ENCODE measurements at places on chromosomes 3 and 15. TPM values are rescaled to one million over a fixed set of nuclear protein-coding genes. Genes with fewer than 3 reads are reported as not detected.

DNA sequence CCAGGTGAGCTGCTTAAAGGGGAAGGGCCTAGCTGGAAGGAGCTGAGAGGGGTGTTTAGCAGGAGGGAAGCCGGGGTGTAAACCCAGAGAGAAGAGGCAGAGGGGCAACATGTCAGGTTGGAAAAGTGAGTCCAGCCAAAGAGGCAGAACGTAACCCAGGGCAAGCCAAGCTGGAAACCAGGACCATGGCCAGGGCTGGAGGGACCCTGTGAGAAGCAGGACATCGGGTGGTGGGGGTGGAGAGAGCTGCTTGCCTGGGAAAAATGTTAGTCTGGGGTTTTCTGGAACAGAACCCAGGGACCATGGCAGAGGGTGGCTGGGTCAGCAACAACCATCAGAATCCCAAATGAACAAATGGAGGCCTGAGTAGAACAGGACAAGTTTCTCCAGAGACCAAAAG, 32.6 kb downstream of the SEMA5B start:
- DNase-seq = no peak

- peak; percentile 51 for DNase-seq
Observed at GRCh38 chr3:51371943-51372557, 13.0 kb upstream of the MANF start.

- DNase-seq = no peak
Observed at GRCh38 chr3:166809520-166809919, 570.6 kb downstream of the ZBBX start.

DNA sequence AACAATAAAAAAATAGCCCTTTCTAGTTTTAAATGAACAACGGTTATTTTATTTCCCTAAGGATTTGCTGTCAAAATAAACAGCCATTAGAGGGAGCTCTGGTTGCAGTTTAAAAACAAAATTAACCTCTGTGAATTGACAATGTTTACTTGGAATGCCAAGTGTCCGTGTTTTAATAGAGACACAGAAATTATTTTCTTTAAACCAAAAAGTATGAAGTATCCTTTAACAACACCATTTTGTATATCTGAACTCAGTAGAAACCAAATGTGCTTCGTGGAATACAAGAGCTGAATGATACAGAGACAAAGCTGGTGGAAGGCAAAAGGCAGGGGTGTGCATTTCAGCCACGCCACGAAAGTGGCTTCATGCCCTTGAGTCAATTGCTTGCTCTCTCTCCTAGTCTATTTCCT, 74.4 kb downstream of the MOBP start:
- no peak for DNase-seq

DNA sequence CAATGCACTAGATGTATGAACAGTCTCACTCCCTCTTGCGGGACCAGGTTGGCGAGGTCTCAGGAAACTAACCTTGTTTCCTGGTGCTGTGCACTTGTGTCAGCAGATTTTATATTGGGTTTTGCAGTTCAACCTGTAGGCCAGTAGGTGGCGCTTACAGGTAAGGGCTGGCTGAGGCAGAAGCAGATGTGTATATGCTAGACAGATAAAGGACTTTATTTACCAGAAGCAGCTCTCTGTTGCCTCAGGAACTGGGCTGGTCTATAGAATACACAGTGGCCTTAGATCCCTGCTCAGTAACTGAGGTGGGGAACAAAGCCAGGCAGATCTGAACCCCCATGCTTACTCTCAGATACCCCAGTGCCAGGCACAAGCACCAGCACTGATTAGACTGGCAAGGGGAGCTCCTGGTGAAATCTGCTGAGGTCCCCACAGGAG, 296.8 kb downstream of the DOCK3 start:
- no peak for DNase-seq

DNA sequence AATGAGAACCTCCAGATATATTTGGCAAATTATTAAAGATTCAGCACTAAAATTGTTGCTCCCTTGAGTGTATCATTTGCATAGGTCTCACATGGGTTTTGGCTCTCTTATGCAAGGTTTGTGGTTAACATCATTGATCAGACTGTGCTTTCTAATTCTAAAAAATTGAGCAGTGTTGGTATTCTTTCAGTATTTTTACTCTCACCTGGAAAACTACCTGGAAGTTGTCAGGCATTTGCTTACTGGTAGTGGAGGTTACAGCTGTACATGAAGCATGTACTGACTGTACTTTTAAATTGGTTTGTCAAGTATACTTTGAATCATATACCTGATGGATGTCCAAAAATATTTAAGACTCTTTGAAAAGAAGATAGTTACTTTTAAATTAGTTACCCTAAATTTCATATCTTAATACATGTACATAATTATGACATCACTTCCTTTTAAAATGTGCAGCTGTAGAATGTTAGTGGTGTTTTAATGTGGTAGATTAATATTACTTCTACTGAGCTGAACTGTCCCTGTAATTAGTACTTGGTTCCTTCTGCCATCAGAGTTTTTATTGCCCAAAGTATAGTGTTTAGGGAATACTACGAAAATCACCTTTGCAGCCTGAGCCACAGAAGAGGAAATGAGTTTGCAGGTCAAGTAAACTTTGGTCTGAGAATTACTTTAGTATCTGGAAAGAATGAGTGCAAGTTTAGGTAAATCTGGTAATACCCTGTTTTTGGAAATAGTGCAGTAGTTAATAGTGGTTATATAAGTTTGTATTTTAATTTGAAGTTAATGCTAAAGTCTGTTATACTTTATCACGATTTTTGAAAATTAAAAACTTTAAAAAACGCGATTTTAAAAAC, 2.8 kb downstream of the CHD2 start:
- no peak for DNase-seq

DNA sequence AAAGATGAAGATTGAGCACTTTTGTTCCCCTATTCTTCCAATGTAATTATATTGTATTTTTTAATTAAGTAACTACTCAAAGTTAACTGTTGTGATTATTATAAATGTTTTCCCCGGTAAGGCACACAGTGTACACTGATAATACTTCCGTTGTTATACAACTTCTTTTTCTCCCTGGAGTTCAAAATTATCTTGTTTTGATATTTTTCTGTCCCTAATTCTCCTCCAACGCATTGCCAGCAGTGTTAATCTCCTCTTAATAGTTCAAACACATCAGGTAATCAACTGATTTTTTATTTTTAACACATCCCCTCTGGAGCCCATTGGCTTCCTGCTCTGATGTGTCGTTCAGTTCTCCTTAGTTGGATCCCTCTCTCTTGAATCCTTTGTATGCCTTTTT, 32.3 kb upstream of the MFSD1 start:
- no peak for DNase-seq

DNA sequence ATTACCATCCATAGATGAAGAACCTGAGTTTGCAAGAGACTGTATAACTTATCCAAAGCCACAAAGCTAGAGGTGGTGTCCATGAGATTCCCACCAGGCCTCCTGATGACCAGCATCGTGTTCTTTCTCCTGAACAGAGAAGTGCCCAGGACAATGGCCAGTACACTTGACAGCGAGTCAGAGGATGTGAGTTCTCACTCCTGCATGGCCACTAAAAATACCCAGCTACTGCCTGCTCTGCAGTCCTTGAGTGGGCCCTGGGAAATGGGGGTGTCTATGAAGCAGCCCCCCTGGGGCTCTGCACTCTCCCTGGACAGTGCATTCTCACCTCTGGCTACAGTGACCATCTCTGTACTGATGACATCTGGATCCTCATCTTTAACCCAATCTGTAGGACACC, 201.2 kb downstream of the RPLP1 start:
- no peak for DNase-seq

GRCh38 chr3:14440531-14441239, 38.3 kb downstream of the SLC6A6 start:
- no peak for DNase-seq

- DNase-seq = no peak
Observed at GRCh38 chr3:73378207-73378606, 246.5 kb downstream of the PDZRN3 start.

DNA sequence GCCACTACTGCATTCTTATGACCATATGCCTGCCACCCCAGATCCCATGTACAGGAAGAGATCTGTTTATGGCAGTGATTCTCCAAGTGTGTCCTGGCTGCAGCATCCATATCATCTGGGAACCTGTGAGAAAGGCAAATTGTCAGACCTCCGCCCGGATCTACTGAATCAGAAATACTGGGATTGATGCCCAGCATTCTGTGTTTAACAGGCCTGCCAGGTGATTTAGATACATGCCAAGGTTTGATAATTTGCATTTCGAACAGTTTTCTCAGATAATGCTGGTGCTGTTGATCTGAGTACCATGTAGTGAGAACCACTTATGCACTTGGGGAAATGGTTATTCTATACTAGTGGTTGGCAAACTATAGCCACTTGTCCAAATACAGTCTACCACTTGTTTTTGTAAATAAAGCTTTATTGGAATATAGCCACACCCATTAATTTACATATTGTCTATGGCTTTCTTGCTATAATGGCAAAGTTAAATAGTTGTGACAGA, 165.4 kb downstream of the SSR3 start:
- DNase-seq = no peak

DNA sequence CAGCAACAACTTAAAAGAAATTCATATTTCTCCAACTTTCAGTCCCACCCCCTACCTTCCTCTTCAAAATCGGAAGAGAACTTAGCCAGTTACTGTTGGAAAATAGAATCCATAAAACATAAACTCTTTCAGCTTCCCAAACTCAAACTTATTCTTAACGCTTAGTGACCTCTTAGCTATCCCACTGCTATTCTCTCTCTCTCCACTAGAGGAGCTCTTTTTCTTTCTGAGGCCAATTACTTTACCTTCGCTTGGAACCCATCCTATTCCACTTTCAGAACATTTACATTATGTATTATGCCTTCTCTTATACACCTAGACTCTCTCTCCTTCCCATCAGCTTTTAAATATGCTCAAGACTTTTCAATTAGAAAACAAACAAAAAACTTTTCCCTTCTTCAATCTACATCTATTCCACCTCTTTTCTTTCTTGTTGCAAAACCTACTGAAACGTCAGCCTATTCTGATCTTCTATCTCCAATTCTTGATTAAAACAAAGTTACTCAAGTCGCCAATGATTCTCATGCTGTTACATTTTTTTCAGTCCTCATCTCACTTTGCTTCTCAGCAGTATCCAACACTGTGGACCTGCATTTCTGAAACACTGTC, 13.4 kb upstream of the GHSR start:
- DNase-seq = no peak

GRCh38 chr3:71401695-71402231, 181.8 kb downstream of the FOXP1 start:
- DNase-seq = no peak

GRCh38 chr3:39935261-39935660, 125.9 kb downstream of the MYRIP start:
- DNase-seq = no peak

- no peak for DNase-seq
Observed at GRCh38 chr3:126657901-126658300, 3.0 kb upstream of the TXNRD3 start.

DNA sequence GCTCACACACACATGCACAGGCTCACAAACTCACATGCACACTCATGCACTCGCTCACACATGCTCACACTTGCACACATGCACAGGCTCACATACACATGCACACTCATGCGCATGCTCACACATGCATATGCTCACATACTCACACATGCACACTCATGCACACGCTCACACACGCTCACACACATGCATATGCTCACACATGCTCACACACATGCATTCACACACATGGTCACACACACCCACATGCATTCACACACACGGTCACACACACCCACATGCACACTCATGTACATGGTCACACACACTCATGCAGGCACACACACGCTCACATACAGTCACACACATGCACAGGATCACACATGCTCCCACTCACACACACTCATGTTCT, 132.8 kb upstream of the SMAD3 start:
- DNase-seq = no peak

DNA sequence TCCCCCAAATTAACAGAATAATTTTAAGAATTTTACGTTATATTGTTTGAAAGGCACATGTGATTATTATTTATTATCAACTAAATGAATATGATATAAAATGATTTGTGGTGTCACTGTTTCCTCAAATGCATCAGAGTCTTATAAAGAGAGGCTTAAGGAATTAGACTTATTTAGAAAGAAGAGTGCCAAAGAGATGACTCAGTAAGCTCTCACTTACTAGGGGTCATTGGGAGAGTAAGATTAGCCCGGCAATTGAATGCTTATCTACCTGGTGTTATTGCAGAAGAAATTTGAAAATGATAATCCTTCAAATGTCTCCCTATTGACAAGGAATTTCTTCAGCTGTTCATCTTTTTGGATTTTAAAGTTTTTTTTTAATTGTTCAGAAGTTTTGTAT, 408.7 kb downstream of the OXSM start:
- no peak for DNase-seq

DNA sequence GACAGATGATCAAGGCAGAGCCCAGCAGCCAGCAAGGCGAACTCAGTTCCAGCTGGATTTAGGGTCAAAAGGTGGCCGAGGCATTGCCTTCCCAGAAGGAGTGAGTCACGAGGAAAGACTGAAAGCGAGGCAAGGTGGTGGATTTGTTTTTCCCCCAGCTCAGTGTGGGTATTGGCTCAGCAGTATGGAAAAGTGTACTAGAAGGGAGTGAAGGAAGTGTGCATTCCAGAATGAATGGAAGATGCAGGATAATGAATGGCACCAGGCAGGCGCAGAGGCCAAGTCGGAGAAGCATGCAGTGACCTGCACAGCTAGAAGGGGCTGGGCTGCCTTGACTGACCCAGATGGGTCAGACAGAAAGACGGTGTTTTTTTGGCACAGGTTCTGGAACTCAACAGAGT, 46.3 kb downstream of the FOXP1 start:
- DNase-seq = no peak

DNA sequence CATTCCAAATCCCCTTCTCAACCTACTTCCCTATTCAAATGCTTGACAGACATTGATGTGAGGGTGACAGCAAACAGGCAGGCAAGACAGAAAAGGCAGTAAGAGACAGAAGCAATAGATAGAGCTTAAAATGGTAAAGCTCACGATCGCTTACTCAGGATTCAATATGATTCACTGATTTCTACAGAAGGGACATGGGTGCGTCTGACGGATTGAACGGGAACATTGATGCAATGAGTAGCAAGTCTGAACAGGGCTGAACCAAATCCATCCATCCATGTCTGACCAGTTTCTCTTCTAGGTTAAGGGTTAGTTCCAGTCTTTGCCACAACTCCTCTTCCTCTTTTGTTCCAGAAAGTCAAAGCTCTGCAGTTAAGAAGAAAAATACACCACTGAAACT, 35.1 kb downstream of the P2RY1 start:
- no peak for DNase-seq

The ZWILCH gene
- total RNA-seq = 7.7 TPM

The SLC15A2 gene
- total RNA-seq = 5.5 TPM

The SHF gene
- 3.5 TPM for total RNA-seq

The UACA gene
- total RNA-seq = 1.0 TPM

The ZNF502 gene
- total RNA-seq = 6.1 TPM

The MAP2K5 gene
- 39.4 TPM for total RNA-seq

The ZIC4 gene
- not detected for total RNA-seq

The CPA3 gene
- not detected for total RNA-seq

The CFAP100 gene
- total RNA-seq = not detected

The CPLX3 gene
- total RNA-seq = 0.60 TPM

The LRRC31 gene
- total RNA-seq = not detected

The SEMA6D gene
- not detected for total RNA-seq

All from naive thymus-derived CD4-positive, alpha-beta T cell (primary cell).